Thoracic aorta (tissue), 2 donors: ENCODE measurements at places on chromosomes 11 and 22.

- no peak for DNase-seq
Measured at GRCh38 chr11:66766681-66767080, 37.7 kb upstream of the SPTBN2 start.

- DNase-seq: no peak
Measured at GRCh38 chr11:47373876-47374719, 4.2 kb downstream of the SPI1 start.

GRCh38 chr11:31397239-31397834 is 27.7 kb downstream of the DNAJC24 start:
- no peak for DNase-seq

DNA sequence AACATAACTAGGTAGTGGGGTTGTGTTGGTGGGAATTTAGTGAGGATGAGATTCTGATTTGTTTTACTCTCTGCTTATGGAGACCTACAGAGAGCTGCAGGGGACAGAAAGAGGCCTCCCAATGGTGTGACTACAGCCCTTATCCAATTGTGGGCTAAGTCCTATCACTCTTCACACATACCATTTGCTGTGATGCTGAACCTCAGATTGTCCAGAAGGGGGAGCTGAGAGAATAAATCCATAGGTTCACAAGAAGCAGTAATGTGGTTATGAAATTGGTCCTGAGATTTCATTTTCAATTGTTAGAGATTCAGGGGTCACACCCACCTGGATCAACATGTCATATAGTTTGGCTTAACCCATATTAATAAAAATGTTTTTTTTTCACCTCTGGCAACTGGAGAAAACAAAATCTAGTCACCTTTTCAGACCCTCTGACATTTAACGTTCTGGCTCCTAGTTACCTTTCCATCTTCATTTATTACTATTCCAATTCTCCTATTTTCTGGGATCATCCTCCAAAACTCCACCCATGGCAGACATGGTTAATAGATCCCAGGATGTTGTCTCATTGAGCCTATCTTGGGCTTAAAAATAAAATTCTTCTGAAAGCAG is 53.3 kb upstream of the PTPN5 start:
- DNase-seq: no peak

GRCh38 chr22:41762980-41763779 is 37.3 kb upstream of the CCDC134 start:
- no peak for DNase-seq
